ENCODE measurements at places on chromosomes 3 and 15. TPM values are rescaled to one million over a fixed set of nuclear protein-coding genes. Genes with fewer than 3 reads are reported as not detected.
A peak's percentile ranks its signal among the peaks of the same experiment; 100 is the strongest.

GRCh38 chr3:37301980-37302708 is 127.8 kb upstream of the LRRFIP2 start:
- DNase-seq, result no peak

GRCh38 chr3:41485484-41485883 is 286.2 kb downstream of the CTNNB1 start:
- DNase-seq, result no peak

DNA sequence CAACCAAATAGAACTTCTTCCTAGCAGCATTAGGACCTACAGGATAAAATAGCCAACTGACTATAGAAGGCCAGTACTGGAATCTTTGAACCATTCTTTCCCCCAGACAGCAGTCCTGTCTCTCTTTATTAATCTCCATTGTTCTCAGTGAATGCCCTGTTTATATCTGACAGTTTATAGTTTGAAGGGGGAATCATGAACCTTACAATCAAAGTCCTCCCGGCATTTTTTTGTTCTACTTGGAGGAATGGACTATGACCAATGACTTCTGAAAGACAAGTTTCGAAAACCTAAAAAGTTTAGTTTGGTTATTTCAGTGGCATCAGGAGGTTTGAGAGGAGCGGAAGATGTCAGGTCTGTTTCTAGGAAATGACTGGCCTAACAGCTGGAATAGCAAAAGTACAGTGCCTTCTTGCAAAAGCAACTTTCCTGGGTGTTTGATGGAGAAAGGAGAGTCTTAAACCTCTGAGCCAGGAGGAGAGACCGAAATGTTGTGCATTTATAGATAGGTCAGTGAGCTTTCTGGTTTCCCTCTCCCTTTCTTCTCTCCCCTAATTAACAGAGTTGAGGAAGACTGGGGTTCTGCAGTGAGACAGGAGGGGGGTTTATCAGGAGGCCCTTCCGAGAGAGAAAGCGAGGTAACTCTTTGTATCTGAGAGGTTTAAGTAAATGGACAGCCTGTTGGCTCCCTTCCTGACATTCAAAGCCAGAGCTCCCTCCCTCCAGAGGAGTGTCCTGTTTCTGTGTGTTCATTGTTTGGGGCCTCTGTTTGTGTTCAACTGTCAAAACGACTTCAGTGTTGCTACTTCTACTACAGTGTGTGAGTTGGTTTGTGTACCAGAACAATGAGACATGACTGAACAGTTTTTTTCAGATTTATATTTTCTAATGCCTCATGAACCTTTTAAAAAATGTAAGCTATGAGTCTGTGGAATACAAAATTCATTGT is 383.0 kb upstream of the RARB start:
- no peak for DNase-seq

The CSPG4 gene
- 43.3 TPM for total RNA-seq

The CEMIP gene
- total RNA-seq, result 445 TPM

The DUOXA2 gene
- not detected for total RNA-seq

The CHCHD4 gene
- total RNA-seq, result 7.2 TPM

DNA sequence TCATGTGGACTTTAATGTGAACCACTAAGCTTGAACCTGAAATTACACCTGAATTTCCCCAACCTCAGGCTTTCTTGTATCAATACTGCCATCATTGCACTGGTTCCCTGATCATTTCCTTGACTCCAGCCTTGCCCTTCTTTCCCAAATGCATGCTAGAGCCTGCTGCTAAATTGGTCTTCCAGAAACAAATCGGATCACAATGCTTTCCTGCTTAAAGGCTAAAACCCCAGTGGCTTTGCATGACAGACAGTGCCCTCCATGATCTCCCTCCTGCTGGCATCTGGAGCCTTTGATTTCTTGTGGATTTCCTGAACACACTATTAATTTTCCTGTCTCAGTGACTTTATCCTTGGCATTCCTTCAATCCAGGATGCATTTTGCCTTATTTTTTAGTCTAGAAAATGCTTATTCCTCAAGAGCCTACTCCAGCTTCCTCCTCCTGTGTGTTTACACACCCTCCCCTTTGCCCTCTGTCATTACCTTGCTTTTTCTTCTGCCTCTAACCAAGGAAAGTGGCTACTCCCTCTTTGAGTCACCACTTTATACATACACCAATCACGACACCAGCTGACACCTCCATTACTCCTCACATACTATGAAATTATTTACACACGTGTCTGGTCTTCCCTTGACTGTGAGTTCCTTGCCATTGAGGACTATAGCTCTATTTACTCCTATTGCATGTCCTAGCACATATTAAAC is 214.6 kb downstream of the KCNAB1 start:
- no peak for DNase-seq

GRCh38 chr3:46866720-46867549 is 3.7 kb upstream of the MYL3 start:
- peak; percentile 90 for DNase-seq

The POC1A gene
- total RNA-seq, result 5.1 TPM

Measured in osteocyte (in vitro differentiated cells).